ENCODE measurements at places on chromosomes 7 and 10.

DNA sequence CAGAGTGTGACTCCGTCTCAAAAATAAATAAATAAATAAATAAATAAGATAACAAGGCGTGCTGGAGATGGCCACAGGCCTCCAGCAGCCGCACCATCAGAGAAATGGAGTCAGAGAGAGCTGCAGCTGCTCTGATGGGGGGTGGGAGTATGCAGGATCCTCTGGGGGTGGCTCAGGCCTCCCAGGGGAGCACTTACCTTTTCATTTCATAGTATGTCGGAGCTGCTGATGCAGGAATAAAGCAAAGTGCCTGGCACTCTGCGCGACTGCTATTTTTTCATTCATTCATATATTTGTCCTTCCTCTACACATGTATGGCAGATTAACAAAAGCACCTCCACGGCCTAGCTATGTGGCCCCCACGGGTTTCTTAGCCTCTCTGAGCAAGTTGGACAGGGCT lies 175.9 kb downstream of the CUX1 start:
- no peak for DNase-seq

GRCh38 chr7:156999958-157000726 lies 10.3 kb downstream of the MNX1 start:
- DNase-seq: no peak

DNA sequence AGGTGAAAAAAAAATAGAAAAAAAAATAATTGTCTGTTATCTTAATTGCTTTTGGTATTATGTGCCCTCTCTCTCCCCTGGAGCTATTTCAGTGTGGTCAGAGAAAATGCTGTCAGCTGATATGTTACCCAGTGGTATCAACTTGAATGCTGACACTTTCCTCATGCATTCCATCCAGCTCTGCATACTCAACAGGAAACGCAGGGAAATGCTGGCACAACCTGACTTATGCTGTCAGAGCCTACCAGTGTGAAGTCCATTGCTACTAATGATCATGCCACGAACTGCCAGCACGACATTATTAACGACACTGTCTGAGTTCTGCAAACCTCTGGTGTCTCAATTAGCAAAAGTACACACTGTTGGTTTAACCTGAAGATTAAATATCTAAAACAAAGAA lies 182.8 kb downstream of the ZWINT start:
- no peak for DNase-seq

DNA sequence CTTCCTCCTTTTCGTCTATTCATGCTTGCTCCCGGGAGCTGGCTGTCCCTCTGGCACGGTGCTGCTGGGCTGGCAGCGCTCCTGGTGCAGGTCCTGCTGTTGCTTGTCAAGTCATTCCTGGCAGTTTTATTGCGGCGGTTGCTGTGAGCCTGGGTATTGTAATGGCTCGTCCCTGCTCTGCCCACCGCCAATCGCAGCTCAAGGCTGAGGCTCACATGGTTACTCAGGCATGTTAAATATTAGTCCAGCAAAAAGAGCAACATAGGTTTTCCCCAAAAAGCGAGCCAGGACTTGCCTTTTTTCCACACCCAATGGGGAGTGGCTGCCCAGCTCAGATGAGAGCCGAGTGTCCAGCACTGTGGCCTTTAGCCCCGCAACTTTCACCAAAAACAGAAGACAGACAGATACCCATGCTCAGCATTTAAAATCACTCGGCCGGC lies 492.9 kb upstream of the FOXK1 start:
- DNase-seq: no peak

GRCh38 chr10:75229971-75230370 lies 5.8 kb downstream of the COMTD1 start:
- no peak for DNase-seq

GRCh38 chr10:137031-137430 lies 1.8 kb downstream of the ZMYND11 start:
- peak; percentile 32 for DNase-seq

- no peak for DNase-seq
Observed at GRCh38 chr10:44818701-44819127, 92.4 kb upstream of the TMEM72 start.

GRCh38 chr7:4175346-4175973 lies 506.6 kb upstream of the FOXK1 start:
- DNase-seq: no peak
